ENCODE measurements at places on chromosomes 5 and 9. TPM values are rescaled to one million over a fixed set of nuclear protein-coding genes. Genes with fewer than 3 reads are reported as not detected.

SLC25A2 gene
- not detected for total RNA-seq

ENTREP1 gene
- 0.29 TPM for total RNA-seq

TAF11L10 gene
- total RNA-seq = not detected

RIMOC1 gene
- total RNA-seq = 18.0 TPM

AGXT2 gene
- not detected for total RNA-seq

KIAA0825 gene
- total RNA-seq = 5.7 TPM

SUSD3 gene
- 2.1 TPM for total RNA-seq

SPATA6L gene
- not detected for total RNA-seq

LHX3 gene
- not detected for total RNA-seq

CCL28 gene
- total RNA-seq = 0.44 TPM

PDE8B gene
- not detected for total RNA-seq

TOR4A gene
- 5.3 TPM for total RNA-seq

LIX1 gene
- not detected for total RNA-seq

RFESD gene
- total RNA-seq = 0.81 TPM

CCDC192 gene
- total RNA-seq = not detected

DIRAS2 gene
- total RNA-seq = 1.1 TPM

OLFML2A gene
- 1.6 TPM for total RNA-seq

GM2A gene
- total RNA-seq = 26.1 TPM

RASGRF2 gene
- 0.56 TPM for total RNA-seq

UBE2R2 gene
- 28.5 TPM for total RNA-seq

KCNN2 gene
- total RNA-seq = not detected

MYOZ3 gene
- total RNA-seq = 2.0 TPM

STARD4 gene
- total RNA-seq = 9.6 TPM

DMRT3 gene
- total RNA-seq = not detected

PCDHB3 gene
- 0.34 TPM for total RNA-seq

TMEM250 gene
- total RNA-seq = 42.5 TPM

IFNB1 gene
- not detected for total RNA-seq

TTC16 gene
- not detected for total RNA-seq

EDIL3 gene
- total RNA-seq = 29.4 TPM

CAAP1 gene
- total RNA-seq = 8.7 TPM

HTR1A gene
- not detected for total RNA-seq

SOWAHA gene
- total RNA-seq = not detected

TSLP gene
- 0.94 TPM for total RNA-seq

IRX1 gene
- 0.12 TPM for total RNA-seq

FER gene
- 12.5 TPM for total RNA-seq

RIOK2 gene
- total RNA-seq = 15.9 TPM

ARID3C gene
- 0.34 TPM for total RNA-seq

CDKN2B-AS1 gene
- total RNA-seq = 1.2 TPM

ENTPD2 gene
- not detected for total RNA-seq

LRRC26 gene
- not detected for total RNA-seq

NDUFB6 gene
- total RNA-seq = 26.3 TPM

IL13 gene
- not detected for total RNA-seq

MYMK gene
- not detected for total RNA-seq

SNX18 gene
- total RNA-seq = 69.2 TPM

OMD gene
- 11.2 TPM for total RNA-seq

VCAN gene
- total RNA-seq = 1,194 TPM

PROB1 gene
- 2.1 TPM for total RNA-seq

PRR7 gene
- 26.0 TPM for total RNA-seq

GABRP gene
- not detected for total RNA-seq

IFNK gene
- total RNA-seq = not detected

RAB3C gene
- not detected for total RNA-seq

CARTPT gene
- total RNA-seq = not detected

CTSV gene
- not detected for total RNA-seq

CCNJL gene
- 0.39 TPM for total RNA-seq

TSSK1B gene
- total RNA-seq = 0.12 TPM

Measured in cardiac ventricle fibroblast (primary cell).